ENCODE measurements at places on chromosomes 12 and 14.

- DNase-seq, result no peak
These were observed 887.2 kb downstream of the NRXN3 start for GRCh38 chr14:79057333-79057732.

- DNase-seq, result peak; percentile 61
These were observed 350.1 kb upstream of the ATP2B1 start for GRCh38 chr12:90058704-90059103.

DNA sequence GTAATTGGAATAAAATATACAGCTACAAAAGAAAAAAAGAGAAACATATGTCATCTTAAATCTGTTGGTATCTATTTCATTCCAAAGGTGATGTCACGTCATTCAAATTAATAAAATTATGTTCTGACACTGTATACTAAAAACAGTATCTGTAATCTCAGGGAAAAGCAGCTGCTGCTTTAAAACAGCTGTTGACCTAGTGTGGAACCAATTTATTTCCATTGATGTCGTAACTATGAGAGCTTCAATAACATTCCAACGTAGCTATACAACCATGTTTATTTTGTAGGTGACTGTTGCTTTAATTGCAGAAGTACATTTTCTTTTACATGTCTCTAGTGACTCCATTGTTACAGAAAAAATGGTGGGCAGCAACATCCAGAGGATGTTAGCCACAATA, 571.7 kb downstream of the RPS29 start:
- no peak for DNase-seq

- no peak for DNase-seq
These were observed 5.7 kb downstream of the PRKAB1 start for GRCh38 chr12:119673634-119674033.

- peak; percentile 63 for DNase-seq
These were observed 85.4 kb downstream of the CHGA start for GRCh38 chr14:93008381-93008780.

DNA sequence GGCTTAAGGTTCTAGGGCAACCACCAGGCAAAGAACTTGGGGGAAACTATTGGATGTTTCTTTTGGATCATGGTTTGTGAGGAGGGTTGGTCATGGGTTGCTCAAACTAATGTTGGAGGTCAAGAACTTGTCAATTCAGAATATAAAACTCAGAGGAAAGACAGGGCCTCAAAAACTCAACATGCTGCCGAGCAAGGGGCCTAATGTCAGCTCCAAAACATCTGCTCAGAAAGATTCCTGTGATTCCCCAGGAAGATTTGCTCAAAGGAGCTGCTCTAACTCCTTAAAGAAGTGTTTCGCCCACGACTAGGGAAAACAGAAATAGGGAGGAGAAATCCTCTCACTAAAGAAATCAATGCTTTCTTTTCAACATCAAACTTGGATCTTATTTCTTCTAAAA, 3.7 kb upstream of the IGF1 start:
- DNase-seq, result no peak

DNA sequence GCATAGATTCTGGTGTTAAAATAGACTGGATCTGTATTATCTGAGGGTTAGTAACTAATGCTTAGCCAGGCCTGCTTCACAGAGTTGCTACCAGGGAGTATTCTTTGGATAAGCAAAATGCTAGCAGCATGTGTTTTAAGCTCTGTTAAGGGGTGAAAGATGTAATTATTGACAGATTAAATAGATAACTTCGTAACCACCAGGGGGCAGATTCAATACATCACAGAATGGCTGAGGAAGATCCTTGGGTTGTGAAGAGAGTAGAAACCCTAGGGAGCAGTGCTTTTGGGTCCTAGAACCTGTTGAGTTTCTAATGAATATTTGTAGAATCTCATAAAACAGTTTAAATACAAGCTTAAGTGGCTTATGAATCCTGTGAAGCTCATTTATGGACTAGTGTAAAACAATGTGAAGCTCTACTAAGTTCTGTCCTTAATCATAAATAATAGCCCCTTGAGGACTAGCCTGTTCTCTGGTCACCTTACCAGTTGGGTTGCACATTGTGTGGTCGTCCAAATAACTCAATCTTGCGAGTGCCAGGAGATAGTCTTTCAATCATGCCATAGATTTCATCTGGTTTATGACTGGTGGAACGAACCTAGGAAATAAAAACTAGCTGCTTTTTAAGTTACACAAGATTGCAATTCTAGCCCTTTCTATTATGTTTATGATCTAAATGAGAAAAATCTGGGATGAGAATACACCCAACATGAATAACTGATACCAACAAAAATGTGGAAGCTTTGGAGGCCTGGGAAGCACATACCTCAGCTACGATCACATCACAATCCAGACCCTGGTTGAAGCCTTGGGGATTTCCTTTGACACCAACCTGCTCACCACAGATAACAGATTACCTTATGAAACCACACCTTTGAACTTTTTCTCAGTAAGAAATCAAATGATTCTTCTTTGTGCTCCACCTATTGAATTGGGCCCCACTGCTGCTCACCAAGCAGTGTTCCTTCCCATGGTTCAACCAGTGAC, 12.3 kb downstream of the METTL3 start:
- DNase-seq, result peak; percentile 50

GRCh38 chr14:20934148-20934762, 21.0 kb upstream of the RNASE2 start:
- DNase-seq, result peak; percentile 53

GRCh38 chr12:13552830-13553229, 356.3 kb downstream of the EMP1 start:
- no peak for DNase-seq

Data from AG20443 (cell line).